ENCODE measurements at places on chromosomes 7 and 10.

DNA sequence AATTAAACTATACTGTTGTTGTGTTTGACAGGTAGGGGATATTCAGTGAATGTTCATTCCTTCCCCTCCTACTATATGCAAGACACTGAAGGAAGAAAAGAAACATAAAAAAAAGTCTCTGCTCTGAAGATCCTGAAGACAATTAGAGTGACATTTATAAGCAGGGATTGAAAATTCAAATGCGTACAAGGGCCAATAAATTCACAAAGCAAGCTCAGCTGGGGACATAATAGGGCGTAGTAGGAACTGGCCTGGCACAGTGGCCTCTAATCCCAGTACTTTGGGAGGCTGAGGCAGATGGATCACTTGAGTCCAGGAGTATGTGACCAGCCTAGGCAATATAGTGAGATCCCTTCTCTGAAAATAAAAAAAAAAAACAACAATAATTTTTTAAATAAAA is 104.9 kb upstream of the KMT2E start:
- DNase-seq, result no peak

- no peak for DNase-seq
Observed at GRCh38 chr10:70260259-70260658, 23.5 kb downstream of the NPFFR1 start.

DNA sequence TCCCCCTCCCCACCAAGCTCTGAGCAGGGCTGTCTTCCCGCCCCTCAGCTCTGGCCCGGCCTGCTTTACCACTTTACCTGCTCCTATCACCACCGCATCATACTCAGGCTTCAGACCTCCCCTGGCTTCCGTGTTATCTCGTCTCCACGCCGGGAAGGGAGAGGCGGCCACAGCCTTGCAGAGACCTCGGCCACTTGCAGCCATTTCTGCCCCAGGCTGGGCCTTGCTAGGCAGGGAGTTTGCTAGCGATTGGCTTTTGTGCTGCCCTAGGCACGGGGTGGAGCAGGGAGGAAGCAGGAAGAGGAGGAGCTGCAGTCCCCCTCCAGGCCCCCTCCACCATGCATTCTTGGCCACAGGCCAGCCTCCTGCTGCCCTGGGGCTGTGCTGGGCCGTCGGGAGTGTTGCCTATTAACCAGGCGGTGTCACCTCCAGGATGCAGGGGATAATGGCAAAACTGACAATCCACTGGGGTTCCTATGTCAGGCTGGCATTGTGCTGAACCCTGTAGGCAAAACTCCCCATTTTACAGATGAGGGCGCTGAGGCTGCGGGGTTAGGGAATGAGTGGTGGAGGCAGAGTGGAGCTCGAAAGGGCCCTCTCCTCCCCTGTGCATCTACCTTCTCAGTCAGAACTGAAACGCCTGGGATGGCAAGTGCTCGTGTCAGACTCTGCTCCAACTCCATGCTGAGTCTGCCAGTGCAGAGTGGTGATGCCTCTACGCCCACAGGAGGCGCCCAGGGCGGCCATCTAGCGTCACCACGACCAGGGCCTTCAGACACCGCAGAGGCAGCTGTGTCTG is at the start of gene PYROXD2:
TSS of gene PYROXD2 (minus strand) at position 251 of the 799 bp plus-strand sequence. CDS start at position 204, 47 bp downstream.
- peak; percentile 81 for DNase-seq

GRCh38 chr7:155543011-155543876 is 3.1 kb downstream of the CNPY1 start:
- no peak for DNase-seq

GRCh38 chr10:71033396-71033980 is 145.1 kb upstream of the PCBD1 start:
- DNase-seq, result no peak

DNA sequence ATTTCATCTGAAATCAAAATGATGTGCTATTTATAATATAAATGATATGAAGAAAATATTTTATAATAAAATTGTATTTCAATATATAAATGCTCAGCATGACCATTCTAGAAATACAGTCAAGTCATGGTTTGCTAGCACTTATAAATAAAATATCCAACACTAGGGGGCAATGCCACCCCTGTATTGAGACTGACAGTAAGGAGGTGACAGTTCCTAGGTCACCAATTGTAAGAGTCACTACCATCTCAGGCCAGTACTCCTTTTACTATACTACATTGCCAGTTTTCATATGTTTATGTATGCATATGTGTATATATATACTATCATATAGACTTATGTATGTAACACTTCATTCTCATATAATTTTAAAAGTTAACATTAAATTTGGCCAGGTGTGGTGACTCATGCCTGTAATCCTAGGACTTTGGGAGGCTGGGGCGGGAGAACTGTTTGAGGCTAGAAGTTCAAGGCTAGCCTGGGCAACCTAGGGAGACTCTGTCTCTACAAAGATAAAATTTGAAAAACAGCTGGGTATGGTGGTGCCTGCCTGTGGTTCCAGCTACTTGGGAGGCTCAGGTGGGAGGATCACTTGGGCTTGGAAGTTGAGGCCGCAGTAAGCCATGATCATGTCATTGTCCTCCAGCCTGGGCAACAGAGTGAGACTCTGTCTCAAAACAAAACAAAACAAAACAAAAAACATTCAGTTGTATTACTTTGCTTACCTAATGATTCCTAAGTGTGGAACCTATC is 2.4 kb upstream of the CNOT4 start:
- DNase-seq, result peak; percentile 31

GRCh38 chr10:88347022-88347421 is 236.1 kb downstream of the RNLS start:
- DNase-seq, result no peak

DNA sequence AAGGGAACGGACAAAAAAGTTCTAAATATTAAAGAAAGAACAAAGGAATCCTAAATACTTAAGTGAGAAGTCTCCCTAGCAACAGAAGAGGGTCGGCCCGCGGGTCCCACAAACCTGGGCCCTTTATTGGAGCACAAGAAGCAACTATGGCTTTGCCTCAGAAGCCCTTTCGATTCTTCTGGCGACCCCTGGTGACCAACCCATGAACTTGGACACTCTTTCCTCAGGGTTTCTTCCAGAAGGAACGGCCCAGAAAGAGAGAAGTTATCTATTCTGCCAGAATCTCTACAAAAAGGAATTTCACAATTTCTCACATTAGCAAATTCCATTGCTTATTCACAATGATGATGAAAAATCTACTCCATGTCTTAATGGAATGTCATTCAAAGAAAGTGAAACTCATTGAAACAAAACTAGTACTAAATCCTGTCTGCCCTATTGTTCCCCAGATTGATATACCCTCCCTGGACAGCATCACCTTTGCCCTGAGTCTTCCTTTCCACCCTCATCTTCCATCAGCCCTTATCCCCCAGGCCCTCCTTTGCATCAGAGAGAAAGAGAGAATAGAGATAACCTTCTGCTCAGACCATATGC is 43.7 kb downstream of the CPVL start:
- peak; percentile 12 for DNase-seq

DNA sequence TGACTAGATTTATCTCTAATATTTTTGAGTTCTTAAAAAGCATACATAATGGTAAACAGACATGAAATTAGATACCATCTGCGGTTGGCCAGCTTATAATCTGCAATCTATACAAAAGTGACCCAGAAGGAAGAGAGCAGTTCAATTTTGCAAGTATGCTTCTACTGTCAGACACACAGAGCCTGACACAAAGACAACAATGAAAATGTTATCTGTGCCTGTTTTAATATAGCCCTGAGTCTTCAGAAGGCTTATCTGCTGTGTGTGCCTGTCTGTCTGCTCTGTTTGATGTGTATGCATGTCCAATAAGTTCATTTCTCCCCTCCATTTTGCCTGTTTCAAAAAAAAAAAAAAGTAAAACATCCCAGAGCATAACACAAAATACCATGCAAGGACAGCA is 73.3 kb upstream of the FHIP2A start:
- DNase-seq, result no peak

GRCh38 chr7:11369696-11370095 is 396.0 kb downstream of the PHF14 start:
- no peak for DNase-seq

GRCh38 chr10:70191972-70192305 is 21.6 kb upstream of the SAR1A start:
- DNase-seq, result peak; percentile 42

- peak; percentile 89 for DNase-seq
Observed at GRCh38 chr10:100364735-100365391, 17.8 kb downstream of the SCD start.

GRCh38 chr7:105256761-105257231 is 131.9 kb downstream of the SRPK2 start:
- DNase-seq, result no peak

DNA sequence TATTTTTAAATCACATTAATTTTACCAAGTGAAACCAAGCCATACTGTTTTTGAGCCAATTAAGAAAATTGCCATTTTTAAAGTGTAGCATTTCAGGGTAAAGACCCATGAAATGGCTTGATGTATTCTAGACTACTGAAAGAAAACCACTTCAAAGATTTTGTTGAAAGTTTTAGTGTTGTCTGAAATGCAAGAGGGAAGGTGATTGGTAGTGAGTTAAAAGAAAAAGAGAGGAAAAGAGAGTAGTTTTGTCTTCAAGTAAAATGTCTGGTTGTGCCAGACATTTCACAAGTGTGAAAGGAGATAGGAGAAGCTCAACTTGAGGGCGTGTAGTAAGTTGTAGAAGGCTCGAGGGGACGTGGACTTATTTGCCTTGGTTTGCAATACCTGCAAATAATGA is 41.6 kb downstream of the CALML5 start:
- DNase-seq, result no peak

DNA sequence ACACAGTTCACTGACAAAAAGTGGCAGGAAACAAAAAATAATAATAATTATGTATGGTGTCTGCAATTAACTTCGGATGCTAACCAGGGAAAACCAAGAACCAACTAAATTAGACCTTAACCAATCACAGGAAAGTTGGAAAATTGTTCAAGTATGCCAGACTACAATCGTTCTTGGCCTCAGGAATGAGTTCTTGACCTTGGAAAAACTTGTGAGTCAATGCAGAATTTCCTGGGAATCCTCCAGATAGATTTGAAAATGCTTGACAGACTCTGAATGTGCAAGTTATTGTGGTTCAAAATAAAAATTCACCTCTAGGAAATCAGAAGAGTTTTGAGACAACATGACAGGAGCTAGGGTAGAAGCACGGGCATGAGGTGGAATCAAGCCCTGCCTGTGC is 171.5 kb downstream of the C7orf25 start:
- DNase-seq, result no peak

DNA sequence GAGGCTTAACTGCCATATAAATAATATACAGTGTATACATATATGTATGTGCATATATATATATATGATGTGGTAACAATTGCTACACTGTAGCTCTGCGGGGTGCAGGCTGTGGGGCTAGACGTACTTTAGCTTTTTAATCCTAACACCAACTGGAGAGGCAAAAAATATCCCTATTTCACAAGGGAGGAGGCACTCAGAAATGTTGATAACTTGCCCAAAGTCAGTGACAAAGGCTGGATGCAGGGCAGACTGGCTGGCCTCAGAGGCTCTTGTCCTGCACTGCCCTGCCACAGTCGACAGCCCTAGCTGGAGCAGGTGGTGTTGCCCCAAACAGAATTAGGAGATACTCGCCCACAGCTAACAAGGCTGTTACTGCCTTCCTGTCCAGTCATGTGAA is 1.5 kb upstream of the RELN start:
- no peak for DNase-seq

GRCh38 chr7:96250776-96251361 is 71.0 kb downstream of the SLC25A13 start:
- DNase-seq, result no peak

DNA sequence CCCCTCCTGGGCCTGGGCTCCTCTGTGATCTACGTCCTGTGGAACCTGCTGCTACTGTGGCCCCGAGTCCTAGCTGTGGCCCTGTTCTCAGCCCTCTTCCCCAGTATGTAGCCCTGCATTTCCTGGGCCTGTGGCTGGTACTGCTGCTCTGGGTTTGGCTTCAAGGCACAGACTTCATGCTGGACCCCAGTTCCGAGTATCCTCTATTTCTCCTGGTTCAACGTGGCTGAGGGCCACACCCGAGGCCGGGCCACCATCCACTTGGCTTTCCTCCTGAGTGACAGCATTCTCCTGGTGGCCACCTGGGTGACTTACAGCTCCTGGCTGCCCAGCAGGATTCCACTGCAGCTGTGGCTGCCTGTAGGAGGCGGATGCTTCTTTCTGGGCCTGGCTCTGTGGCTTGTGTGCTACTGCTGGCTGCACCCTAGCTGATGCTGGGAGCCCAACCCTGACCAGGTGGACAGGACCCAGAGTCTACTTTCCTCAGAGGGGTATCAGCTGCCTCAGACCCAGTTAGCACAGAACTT is 37.8 kb upstream of the MMD2 start:
- no peak for DNase-seq

GRCh38 chr7:150800581-150801241 is at the start of gene TMEM176A:
TMEM176A (plus strand) TSS chr7:150800769; CDS start chr7:150801551, 782 bp downstream.
- DNase-seq, result no peak

- no peak for DNase-seq
Observed at GRCh38 chr10:109894516-109894915, 28.8 kb downstream of the XPNPEP1 start.

GRCh38 chr10:22536620-22537019 is 177.8 kb downstream of the PIP4K2A start:
- no peak for DNase-seq

- DNase-seq, result no peak
Observed at GRCh38 chr10:8048281-8049008, 6.0 kb upstream of the GATA3 start.

DNA sequence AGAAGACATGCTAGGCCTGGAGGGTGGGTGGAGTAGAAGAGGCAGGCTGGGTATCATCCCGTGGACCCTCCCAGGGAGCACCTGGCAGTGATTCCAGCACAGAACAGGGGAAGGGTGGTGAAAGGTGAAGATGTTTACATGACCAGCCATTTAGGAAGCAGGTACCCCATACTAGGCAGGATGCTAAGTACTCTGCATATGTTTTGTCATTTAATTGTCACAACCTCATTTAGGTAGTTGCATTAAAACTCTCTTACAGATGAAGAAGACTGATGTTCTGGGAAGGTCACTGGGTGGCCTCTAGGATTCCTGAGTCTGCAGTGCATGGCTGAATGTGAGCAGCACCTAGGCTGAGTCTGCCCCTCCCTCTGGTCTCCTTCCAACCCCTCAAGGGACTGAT is 15.2 kb downstream of the ITPRIP start:
- no peak for DNase-seq

DNA sequence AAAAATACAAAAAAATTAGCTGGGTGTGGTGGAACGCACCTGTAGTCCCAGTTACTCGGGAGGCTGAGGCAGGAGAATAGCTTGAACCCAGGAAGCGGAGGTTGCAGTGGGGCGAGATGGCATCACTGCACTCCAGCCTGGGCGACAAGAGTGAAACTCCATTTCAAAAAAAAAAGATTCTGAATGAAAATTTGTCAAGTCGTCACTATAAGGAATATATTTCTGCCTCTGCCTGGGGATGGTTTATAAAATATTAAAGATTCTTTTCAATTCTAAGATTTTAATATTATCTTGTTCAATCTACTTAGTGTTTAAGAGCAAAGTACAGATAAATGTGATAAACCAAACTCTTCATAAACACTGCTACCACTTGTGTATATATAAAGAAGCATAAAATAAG is 147.3 kb downstream of the NRBF2 start:
- no peak for DNase-seq

GRCh38 chr7:131548371-131548770 is 8.1 kb downstream of the PODXL start:
- DNase-seq, result no peak

GRCh38 chr7:91344911-91345310 is 80.7 kb downstream of the FZD1 start:
- no peak for DNase-seq

GRCh38 chr7:51930834-51931233 is 614.2 kb upstream of the COBL start:
- DNase-seq, result no peak

- DNase-seq, result no peak
Observed at GRCh38 chr7:93750986-93751385, 139.6 kb downstream of the TFPI2 start.

GRCh38 chr7:17709599-17709998 is 230.7 kb downstream of the SNX13 start:
- DNase-seq, result no peak
